Right kidney (tissue), 9 donors: ENCODE measurements at places on chromosomes 2 and 18.

DNA sequence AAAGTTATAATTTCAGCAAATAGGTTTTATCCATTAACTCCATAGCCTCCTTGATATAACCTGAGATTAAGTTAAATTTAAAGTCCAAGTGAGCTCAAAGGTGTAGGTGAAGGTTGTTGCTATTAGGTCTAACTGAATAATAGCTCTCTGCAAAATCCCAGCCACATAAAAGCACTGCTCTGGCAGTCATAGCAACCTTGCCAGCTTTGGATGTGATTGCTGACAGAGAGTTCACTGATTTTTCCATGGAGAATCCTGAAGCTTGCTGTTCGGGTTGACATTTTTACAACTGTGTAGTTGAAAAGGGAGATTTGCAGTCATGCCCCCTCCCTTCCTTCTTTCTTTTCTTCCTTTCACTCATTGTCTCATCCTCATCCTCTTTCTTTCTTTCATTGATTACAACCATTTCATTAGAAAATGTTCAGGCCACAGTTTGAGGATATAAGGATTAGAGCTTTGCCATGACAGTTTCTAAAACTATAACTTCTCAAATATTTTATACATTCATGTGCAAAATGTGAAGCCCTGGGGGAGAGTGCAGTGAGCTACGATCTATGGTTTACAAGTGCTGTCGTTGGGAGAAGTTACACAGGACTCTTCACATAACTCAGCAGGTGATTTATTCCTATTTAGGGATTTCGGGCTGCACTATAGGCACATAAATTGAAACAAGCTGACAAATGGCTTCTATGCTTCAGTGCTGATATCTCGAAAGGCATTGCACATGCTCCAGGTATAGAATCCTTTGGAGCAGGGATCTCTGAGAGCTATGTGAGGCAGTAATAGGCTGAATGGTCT, 193.8 kb downstream of the LRRTM4 start:
- DNase-seq = no peak

DNA sequence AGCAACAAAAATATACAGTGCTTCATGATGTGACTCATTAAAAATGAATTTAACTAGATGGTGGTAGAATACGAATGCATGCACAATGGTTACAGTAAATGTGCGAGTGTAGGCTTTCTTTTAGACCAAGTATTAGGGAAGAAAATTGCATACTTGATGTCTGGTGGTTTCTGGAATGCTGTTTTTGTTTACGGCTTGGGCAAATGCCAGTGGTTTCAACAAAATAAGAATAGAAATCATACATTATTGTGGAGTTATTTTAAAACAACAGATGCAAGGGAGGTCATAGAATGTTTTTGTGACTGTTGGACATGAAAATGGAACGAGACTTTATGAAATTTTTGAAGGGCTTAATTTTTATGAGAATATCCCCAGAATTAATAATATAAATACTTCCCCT, 580.9 kb downstream of the PLCL1 start:
- DNase-seq = no peak

DNA sequence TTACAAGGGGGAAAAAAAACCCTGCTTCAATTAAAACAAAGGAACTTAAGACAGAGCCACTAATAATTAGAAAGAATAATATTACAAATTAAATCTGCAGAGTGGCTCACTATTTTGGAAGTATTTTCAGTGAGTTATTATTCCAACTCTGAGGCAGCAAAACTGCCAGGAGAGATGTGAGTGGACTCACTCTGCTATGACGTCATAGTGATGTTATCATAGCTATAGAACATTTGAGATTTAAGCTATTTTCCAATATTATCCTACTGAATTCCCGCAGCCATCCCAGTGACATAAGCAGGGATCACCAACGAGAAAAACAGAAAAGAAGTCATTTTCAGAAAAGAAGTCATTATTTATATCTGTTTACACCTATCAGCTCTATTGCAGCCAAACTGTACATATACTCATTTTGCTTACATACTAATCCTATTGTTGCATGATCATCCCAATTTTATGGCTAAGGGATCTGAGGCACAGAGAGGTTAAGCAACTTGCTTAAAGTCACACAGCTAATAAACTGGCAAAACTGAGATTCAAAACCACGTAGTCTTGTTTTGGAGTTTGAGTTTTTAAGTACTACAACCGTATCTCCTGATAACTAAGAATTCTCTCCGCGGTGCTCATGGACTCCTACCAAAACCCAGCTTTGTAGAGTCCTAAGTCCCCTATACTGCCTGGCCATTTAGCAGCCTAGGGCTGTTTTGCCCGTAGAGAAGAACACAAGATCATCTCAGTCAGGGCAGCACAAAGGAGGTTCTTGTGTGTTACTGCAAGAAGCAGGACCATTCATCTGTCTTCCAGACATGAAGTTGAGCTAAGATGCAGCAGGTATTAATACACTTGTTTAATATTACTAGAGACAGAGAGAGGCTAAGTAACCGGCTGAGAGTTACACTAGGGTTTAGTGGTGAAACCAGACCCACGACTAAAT, 299.8 kb downstream of the TCF4 start:
- DNase-seq = no peak

- DNase-seq = no peak
These were observed 38.8 kb downstream of the TMEM178A start for GRCh38 chr2:39704540-39704939.

GRCh38 chr2:178269438-178270224, 75.3 kb downstream of the OSBPL6 start:
- DNase-seq = no peak

- DNase-seq = no peak
These were observed 31.0 kb downstream of the M1AP start for GRCh38 chr2:74617122-74617521.

DNA sequence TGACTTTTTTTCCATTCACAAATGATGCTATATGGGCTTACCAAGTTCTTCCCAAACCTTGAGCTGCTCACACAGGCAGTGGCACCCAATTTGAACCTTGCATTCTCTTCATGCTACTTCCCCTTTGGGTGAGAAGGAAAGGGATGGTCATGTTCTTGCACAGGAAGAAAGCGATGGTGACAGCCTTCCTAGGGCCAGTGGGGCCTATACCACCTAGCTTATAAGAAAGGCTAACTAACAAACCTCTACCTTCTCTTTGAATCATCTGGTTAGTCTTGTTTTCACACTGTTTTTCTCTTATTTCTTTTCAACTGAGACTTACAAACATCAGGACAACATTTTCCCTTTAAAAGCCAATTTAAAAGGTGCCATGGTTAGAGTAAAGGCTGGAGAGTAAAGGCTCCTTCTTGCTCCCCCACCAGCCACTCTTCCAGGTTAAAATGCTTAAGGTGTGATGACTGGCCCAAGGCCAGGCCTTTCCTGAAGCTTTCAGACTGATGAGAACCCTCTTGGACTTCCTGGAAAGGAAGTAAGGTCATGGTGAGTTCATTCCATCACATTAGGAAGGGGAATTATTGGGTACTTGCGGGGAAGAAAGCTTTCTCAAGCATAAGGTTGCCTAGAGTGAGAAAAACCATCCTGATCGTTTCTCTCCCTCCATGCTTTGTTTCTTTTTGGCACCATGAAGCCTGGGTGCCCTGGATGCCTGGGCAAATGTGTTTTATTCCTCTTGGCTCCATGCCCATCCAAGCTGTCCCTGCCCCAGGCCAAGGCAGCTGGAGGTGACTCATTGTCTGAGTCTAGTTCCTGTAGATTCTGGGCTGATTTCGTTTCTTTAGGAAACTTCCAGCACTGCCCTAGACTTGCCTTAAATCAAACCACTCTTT, 41.4 kb upstream of the ITGB6 start:
- DNase-seq = no peak

GRCh38 chr18:72427721-72428120, 116.4 kb downstream of the CBLN2 start:
- DNase-seq = no peak

- DNase-seq = no peak
These were observed 94.8 kb downstream of the RHOB start for GRCh38 chr2:20541651-20542050.
